ENCODE measurements at places on chromosomes 6 and 20. TPM values are rescaled to one million over a fixed set of nuclear protein-coding genes. Genes with fewer than 3 reads are reported as not detected.

DNA sequence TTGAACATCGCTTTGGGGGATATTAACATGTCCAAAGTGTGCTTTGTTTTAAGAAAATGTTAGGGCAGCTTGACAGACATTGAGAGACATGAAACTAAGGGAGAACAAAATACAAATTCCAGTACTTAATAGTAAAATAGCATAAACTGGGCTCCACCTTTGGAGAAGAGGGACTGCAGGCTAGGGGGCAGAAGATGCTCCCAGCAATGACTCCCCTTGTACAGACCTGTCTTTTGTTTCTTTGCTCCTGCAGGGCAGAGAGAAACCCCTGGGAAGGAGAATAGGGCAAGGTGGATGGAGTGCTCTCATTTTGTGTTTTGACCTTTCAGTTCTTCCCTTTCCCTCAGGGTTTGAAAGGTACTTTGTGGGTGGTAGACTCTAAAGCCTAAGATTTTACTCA, 115.6 kb upstream of the PLCB4 start:
- DNase-seq = no peak

DNA sequence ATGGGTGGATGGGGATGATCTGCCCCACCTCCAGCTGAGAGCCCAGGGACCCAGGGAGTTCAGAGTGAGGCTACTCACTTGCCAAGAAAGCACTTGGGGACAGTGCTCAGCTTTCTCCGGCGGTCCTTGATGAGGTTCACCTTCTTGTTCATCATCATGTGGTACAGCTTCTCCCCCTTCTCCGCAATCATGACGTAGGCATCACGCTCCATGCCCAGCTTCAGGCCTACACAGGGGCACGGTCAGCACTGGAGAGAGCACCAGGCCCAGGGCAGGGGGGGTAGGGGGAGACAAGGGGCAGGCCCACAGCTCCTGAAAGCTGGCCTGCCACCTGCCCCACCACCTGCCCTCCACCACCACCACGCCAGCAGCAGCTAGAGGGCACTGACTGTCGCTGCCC, 139.2 kb downstream of the PREX1 start:
- DNase-seq = no peak

DNA sequence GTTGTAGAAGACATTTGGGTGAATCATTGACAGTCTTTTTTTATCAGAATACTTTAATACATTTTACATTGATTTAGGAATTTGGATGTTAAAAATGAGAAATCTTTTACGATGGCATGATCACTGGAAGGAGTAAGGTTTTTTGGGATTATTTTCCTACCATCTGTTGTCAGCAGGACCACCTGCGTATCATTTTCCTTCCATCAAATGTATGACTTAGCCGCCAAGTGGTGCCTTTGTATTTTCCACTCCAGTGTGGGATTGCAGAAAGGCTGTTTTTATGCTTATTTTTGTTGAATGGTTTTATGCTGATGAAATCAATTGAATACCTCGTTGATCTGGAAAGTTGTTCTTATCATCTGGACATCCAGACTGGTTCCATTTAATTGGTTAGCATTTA, 35.8 kb downstream of the AKAP12 start:
- DNase-seq = no peak

GRCh38 chr6:29593199-29593855, 8.4 kb downstream of the OR2H2 start:
- no peak for DNase-seq

DNA sequence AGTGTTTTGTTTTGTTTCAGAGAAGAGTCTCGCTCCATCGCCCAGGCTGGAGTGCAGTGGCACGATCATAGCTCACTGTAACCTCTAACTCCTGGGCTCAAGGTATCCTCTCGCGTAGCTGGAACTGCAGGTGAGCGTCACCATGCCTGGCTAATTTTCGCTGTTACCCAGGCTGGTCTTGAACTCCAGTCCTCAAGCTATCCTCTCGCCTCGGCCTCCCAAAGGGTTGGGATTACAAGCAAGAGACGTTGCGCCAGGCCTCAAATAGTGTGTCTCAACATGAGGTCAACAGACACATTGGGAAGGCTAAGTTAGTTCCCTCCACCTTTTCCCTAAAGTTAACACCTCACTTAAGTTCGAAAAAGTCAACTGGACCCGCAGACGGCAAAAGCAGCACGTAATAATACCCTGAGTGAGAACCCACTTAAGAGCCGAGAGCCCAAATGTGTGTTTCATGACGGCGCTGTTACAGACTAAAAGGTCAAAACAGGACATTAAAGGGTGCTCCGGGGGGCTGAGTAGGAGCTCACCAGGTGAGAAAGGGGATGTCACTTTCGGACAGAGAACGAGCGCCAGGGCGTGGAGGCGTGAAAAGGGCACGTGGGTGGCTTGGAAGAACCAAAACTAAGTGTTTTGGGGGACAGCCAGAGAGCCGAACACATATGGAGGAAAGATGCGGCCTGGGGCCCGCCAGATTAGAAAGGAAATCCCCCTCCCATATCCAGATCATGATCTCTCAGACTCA, 499 bp downstream of the TTI1 start:
- no peak for DNase-seq

DNA sequence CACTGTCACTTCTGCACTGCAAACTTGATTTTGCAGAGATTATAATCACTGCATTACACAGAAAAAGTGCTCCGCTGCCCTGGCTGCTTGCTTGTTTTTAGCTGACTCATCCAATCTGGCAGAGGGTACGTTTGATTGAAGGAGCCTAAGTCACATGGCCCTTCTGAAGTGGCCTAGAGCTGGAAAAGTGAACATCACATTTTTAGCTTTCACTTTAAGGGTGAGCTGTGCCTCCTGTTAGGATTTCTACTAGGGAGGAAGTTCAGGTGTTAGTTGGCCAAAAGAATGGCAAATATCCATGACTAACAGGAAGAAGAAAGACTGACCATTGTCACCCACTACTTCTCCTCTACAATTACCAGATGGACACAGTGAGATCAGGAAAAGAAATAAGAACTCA, 889.1 kb upstream of the MAP3K7 start:
- no peak for DNase-seq

GRCh38 chr6:39543095-39543494, 182.1 kb downstream of the KIF6 start:
- no peak for DNase-seq

DNA sequence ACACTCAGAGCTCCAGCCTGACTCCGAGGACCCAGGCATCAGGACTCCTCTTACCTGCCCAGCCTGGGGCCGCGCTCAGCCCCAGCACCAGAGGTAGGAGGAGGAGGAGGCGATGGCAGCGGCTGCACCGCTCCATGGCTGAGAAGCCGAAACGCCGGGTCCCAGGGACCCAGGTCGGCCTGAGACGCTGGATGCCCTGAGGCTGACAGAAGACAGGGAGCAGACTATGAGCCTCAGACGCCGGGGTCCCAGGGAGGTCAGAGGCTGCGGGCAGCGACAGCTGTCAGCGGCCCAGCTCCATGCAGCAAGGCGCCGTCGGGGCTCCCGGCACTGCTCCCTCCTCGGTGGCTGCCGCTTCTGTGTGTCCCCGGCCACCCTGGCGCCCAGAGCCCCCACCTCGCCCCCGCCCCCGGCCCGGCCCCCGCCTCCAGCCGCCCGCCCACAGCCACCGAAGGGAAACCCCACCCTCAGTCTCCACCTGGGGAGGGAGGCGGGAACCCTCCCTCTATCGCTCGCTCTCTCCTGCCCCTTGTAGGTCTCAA, at the start of gene COL11A2:
TSS of gene COL11A2 (minus strand) at position 363 of the 542 bp plus-strand sequence. CDS start at position 136, 227 bp downstream.
- DNase-seq = no peak

DNA sequence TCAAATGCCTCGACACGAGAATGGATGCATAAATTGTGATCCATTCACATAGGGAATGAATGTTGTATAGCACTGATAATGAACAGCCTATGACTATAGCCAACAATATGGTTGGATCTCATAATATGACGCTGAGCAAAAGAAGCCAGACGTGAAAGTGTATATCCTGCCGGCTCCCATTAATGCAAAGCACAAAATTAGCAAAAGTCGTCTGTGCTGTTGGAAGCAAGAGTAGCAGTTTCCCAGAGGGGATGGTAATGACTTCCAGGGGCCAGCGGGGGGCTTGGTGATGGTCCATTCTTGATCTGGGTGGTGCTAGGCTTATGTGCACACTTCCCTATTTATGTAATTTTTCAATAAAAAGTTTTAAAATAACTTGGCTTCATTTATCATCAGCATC, 1.0 kb upstream of the TAGAP start:
- no peak for DNase-seq

The SYCP2 gene
- total RNA-seq = 2.2 TPM

DNA sequence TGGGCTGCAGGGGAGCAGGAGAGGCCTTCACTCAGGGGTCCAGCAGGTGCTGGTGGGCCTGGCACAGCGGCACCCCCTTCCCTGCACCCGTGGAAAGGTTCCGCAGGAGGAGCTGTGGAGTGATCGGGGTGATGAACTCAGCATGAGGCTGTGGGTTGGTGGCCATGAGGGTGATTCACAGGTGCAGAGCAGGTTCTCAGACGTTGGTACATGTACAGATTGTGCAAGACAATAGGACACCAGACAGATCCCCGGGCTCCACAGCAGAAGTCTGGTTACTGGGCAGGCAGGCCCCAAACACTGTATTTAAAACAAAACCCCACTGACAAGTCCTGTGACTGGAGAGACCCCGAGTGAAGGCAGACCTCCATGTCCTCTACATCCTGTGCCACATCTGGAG, 151.6 kb upstream of the CDH4 start:
- no peak for DNase-seq

GRCh38 chr6:32843331-32843978, 392 bp downstream of the PSMB8 start:
- no peak for DNase-seq

The EFCAB8 gene
- total RNA-seq = 0.39 TPM
